Effector memory CD8-positive, alpha-beta T cell (primary cell): ENCODE measurements at places on chromosomes 13 and 19.

DNA sequence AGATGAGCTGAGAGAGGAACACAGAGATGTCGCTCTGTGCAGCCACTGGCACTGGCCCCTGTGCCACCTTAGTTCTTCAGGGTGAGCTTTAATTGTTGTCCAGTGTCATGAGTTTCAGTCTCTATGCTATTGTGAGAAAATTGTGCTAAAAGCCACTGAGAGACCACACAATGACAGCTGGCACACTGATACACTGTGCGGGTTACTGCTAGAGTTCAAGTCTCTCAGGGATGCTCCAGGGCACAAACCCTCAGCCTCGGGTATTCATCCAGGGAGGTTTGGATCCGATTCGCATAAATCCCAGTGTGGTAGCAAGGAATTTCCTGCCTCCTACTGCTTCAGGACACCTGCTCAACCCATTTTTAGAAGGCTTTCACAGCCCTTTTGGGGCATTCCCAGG is 68.1 kb upstream of the EDNRB start:
- H3K27me3 ChIP-seq = peaks cover 8% of the 10 kb centered on the region
- H3K4me3 ChIP-seq = no peak overlapping the region
- H3K36me3 ChIP-seq = no peaks in the 10 kb centered on the region
- DNase-seq = no peak
- H3K27ac ChIP-seq = no peak overlapping the region

DNA sequence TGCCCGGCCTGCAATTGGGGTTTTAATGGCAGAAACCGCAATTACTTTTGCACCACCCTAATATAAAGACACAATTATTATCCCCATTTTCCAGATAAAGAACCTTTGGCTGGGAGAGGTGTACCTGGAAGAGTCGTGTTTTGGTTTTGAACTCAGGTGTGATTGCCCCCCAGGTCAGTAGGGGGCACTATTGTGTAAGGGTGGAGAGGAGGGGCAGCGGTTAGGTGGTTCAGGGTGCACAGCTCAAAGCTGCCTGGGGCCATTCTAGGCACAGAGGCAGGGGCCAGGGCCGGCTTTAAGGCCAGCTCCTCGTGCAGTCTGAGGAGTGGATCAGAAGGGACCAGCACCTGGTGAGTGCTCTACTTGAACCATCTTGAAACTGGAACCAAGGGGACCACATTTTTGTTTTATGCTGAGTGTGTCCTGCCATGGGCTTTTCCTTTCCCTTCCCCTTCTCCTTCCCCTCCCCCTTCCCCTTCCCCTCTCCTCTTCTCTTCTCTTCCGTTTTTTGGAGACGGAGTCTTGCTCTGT is 5.8 kb upstream of the FCGRT start:
- DNase-seq = peak; percentile 77
- H3K27ac ChIP-seq = no peak overlapping the region
- H3K36me3 ChIP-seq = peaks cover 3% of the 10 kb centered on the region
- H3K4me1 ChIP-seq = peaks cover 24% of the 10 kb centered on the region
- no peaks in the 10 kb centered on the region for H3K27me3 ChIP-seq
- no peak overlapping the region for H3K4me3 ChIP-seq

DNA sequence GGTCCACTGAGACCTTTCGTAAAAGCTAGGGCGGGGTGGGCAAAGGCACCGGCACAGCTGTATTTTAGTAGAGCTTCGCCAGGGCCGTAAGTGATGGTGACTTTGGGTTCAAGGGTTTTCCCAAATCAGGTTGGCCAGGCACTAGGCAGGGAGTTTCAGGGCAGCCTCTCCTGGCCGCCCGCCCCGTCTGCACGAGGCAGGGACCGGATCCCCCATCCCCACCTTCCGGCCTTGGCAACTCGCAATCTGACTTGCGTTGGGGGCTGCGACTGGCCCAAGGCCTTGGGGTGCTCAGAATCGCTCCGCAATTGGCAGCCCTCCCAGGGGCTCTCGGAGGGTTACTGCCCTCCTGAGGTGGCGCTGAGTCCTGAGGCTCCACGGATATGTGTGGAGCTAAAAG is 4.1 kb upstream of the ZIC5 start:
- H3K4me1 ChIP-seq = peaks cover 5% of the 10 kb centered on the region
- peaks cover 51% of the 10 kb centered on the region for H3K36me3 ChIP-seq
- H3K27ac ChIP-seq = no peak overlapping the region
- DNase-seq = no peak
- peaks cover 72% of the 10 kb centered on the region for H3K27me3 ChIP-seq

DNA sequence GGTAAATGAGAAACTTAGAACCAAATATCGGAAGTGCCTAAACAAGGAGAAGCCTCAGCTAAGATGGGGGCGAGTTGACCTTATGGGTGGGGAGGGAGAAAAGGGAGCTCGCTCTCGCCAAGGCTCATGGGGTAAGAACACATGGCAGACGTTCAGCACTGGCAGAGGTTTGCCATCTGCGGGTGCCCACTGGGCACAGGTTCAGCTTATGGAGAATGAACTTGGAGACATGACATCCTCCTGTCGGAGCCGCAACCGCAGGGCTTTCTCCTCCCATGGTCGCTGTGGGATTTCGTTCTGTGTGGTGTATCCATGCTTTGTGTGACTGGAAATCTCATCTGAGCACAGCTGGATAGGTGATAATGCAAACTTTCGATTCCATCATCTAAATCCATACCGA is 36.1 kb upstream of the PEPD start:
- no peak for DNase-seq
- peaks cover 53% of the 10 kb centered on the region for H3K27me3 ChIP-seq
- H3K27ac ChIP-seq = no peak overlapping the region
- H3K4me1 ChIP-seq = no peaks in the 10 kb centered on the region

GRCh38 chr13:105670179-105670990 is 865.1 kb downstream of the EFNB2 start:
- no peak overlapping the region for H3K27ac ChIP-seq
- H3K27me3 ChIP-seq = no peaks in the 10 kb centered on the region
- DNase-seq = no peak
- H3K4me3 ChIP-seq = no peak overlapping the region
- H3K4me1 ChIP-seq = no peaks in the 10 kb centered on the region
- H3K36me3 ChIP-seq = no peaks in the 10 kb centered on the region

GRCh38 chr19:46975011-46975924 is 44.4 kb upstream of the NPAS1 start:
- no peak for DNase-seq
- peaks cover 36% of the 10 kb centered on the region for H3K4me1 ChIP-seq
- H3K36me3 ChIP-seq = peaks cover 26% of the 10 kb centered on the region
- H3K27me3 ChIP-seq = no peaks in the 10 kb centered on the region

GRCh38 chr13:113338451-113338850 is 25.5 kb downstream of the GRTP1 start:
- H3K4me3 ChIP-seq = no peak overlapping the region
- no peak for DNase-seq
- peaks cover 32% of the 10 kb centered on the region for H3K27me3 ChIP-seq

DNA sequence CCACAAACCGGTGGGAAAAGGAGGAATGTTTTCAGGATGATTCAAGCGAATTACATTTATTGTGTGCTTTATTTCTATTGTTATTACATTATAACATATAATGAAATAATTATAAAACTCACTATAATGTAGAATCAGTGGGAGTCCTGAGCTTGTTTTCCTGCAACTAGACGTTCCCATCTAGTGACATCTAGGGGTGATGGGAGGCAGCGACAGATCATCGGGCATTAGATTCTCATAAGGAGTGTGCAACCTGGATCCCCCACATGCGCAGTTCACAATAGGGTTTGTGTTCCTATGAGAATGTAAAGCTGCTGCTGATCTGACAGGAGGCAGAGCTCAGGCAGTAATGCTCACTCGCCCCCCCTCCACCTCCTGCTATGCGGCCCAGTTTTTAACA is 54.5 kb downstream of the SPTBN4 start:
- H3K4me3 ChIP-seq = no peak overlapping the region
- H3K27ac ChIP-seq = no peak overlapping the region
- peaks cover 32% of the 10 kb centered on the region for H3K27me3 ChIP-seq
- no peak for DNase-seq
